ENCODE measurements at places on chromosomes 6 and 20.

DNA sequence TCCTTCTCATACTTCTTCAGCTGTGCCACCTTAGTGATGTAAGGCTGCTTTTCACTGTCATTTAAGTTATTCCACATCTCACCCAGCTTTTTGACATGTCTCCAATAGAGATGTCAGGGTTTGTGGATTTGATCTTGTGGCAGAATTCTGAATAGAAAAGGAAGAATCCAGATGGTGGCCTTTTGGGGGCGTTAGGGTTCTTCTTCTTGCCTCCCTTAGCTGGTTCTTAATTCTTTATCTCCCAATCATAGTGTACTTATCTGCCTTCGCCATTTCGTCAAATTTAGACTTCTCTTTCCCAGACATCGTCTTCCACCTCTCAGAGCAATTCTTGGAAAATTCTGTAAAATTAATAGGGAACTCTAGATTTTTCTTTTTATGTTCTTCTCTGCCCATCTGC, 422.9 kb downstream of the GJA1 start:
- DNase-seq: no peak

DNA sequence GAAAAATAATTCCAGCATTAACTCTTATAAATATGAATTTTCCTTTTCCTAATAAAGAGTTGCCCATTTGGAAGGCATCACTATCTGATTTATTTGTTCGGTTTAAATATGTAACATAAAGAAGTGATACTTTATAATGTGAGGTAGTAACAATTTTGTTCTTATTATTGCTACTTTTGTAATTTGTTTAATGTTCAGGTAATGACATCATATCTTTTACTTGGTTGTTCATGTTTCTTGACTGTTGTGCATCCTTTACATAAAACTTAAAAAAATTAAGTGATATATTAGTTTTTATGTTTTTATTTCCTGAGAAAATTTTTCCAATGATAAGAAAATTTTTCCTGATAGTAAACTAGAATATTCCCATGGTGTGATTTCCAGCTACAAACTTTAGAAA, 124.6 kb downstream of the AFG1L start:
- DNase-seq: no peak

- DNase-seq: no peak
These were observed 177.6 kb downstream of the TTLL2 start for GRCh38 chr6:167502471-167502870.

DNA sequence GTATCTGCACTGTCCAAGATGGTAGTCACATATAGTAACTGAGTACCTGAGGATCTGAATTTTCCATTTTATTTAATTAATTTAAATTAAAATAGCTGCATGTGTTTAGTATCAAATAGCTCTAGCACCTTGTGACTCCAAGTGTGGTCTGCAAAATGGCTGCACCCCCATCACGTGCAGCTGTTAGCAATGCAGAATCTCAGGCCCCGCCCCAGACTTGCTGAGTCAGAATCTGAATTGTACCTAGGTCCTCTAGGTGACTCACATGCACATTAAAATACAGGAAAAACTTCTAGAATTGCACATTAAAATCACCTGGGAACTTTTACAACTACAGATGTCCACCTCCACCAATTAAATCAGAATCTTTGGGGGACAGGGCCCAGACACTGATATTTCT, 19.2 kb upstream of the FAM83C start:
- peak; percentile 81 for DNase-seq

- DNase-seq: no peak
These were observed 86.6 kb downstream of the TFAP2B start for GRCh38 chr6:50905297-50905696.

- DNase-seq: no peak
These were observed 48.2 kb upstream of the LRRC1 start for GRCh38 chr6:53746442-53747103.

DNA sequence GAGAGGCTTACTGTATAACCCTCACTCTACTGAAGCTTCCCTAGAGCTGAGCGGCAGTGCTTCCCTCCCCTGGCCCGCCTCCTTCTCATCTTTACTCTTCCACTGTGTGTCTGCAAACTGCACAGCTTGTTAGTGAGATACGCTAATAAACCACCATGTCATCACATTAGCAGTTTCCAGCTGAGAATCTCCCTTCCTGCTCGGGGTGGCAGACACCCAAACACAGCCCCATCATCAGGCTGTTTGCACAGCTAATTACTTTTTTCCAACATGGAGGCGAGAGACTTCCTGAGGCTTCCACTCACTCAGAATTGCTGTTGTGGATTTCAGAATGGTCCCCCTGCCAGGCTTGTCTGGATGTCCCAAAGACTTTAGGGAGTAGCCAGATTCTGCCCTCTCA, 444.9 kb upstream of the SULF2 start:
- no peak for DNase-seq

DNA sequence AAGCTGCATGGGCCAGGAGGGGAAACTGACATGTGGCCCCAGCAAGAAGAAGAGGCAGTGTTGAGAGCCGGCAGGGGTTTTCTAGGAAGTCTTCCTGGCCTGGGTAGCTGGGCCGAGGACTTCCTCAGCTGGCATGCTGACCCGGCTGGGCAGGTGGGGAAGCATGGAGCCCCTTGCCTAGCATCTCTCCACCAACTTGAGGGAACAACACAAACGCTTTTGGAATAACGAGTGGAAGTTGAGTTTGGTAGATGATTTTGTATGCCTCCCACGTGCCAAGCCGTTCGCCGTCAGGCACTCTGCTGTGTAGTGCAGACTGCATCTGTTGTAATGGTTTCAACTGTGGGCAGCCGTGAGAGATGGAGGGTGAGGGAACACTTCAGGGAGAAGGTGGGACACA, 7.3 kb downstream of the TMEM181 start:
- no peak for DNase-seq

DNA sequence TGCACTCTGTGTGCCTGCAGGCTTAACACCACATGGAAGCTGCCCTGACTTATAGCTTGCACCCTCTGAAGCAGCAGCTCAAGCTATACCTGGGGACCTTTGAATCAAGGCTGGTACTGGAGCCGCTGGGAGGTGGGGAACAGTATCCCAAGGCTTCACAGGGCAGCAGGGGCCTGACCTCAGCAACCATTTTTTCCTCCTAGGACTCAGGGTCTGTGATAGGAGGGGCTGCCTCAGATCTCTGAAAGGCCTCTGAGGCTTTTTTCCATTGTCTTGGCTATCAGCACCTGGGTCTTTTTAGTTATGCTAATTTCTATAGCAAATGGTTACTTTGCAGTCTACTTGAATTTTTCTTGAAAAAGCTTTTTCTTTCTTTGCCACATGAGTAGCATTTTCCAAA, 80.2 kb upstream of the OPRM1 start:
- DNase-seq: no peak

- DNase-seq: no peak
These were observed 52.9 kb upstream of the PMEPA1 start for GRCh38 chr20:57762531-57763234.

All from Calu3 (cell line).